Left kidney (tissue), 8 donors: ENCODE measurements at places on chromosomes 6 and 20.
A peak's percentile ranks its signal among the peaks of the same experiment; 100 is the strongest.

DNA sequence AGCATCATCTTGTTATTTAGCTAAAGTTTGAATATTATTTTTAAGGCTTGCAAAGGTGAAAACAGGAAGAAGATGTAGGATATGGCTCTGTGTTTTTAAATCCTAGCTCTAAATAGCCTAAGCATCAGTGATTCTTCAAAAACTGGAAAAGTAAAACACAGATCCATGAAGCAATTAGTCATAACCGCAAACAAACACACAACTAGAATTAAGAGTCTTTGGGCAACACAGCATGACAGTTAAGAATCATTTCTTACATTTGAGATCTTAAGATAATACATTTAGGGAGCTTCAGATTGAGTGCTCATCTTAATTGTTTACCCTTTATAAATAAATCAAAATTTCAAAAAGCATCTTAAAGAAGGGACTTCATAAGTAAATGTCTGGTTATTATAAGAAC lies 115.8 kb upstream of the MAP7 start:
- no peak for DNase-seq

GRCh38 chr6:42211726-42212125 lies 5.9 kb downstream of the MRPS10 start:
- DNase-seq, result no peak

- no peak for DNase-seq
These were observed 128.7 kb upstream of the ECI2 start for GRCh38 chr6:4264081-4264480.

DNA sequence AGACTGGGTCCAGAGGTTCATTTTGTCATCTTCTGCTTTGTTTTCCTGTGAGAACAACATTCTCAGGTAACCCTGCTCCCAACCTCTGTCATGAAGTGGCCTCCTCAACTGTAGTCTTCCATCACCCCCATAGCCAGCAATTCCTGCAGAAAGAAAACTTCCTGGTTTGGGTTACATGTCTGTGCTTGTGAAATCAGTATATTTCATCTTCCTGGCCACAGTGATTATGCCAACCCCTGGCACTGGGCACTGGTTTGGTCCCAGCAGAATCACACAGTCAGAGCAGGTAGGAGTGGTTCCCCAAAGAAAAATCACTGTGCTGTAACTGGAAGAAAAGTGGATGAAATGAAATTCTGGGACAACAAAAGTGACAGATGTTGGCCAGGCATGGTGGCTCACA lies 52.5 kb downstream of the CRYBG1 start:
- no peak for DNase-seq

DNA sequence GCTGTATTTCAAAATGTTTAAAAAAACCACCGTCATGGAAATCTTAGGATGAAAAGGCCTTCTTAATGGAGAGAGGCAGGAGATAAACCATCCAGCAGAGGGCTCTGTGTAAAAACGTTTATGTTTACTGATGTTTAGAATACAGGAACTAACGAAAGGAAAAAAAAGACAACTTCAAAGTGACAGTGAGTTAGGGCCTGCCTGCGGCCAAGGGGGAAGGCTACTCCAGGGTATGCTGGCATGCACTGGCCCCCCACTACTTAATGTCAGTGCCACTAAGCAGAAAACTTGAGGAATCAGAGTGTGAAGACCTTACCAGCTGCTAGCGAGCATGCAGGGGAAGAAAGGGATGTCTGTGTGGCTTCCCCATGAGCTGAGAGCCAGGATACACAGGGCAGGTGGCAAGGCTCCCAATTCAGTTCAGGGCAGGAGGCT lies 47.7 kb downstream of the AKAP7 start:
- DNase-seq, result peak; percentile 29

DNA sequence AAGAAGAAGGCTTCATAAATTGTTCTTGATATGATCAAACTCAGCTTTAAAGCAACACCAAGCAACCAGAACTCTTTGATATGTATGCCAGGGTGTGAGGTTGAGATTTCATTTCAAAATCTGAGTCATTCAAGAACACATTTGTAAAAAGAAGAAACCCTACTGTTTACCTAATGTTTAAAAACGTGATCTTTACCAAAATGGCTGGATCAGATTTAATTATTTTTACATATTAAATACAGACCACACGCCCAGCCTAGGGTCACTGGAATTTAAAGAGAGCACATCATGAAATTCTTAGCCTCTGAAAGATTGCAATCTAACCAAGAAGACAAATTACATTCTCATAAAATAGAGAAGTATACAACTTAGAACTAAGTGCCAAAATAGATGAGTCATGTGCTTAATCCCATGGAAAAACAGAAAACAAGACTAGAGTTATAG lies 206.8 kb upstream of the SMLR1 start:
- no peak for DNase-seq

DNA sequence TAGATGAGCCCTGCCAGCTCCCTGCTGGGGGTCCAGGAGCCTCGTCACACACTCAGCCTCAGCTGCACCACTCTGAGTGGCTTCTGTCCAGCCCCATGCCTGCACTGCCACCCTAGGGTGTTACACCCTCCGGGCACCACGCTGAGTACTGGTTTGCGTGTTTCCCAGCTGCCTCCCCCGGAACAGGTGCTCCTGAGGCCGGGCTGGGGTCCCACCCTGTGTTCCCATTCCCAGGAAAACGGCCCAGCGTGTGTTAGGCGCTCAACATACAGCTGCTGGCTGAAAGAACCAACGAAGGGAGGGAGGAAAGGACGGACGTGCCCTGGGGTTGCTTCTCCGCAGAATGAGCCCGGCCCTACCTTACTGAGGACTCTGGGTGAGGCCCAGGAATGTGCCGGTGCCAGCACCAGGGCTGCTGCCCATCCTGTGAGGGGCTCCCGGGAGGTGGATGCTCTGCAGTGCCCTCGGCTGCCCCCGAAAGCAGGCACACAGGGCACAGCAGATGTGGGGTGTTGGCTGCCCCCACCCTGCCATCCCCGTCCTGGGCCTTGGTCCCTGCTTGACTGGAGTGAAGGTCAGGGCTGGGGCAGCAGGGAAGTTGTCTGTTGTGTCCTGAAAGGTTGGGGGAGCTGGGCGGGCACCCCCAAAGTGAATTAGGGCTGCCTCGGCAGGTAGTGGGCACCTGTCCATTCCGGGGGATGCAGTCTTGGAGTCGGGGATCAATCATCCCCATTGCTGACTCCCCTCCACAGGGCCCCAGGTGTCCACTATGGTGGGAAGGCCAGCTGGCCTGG lies 16.3 kb downstream of the LAMA5 start:
- no peak for DNase-seq

- DNase-seq, result no peak
These were observed 394 bp downstream of the YIPF3 start for GRCh38 chr6:43516367-43516696.

- DNase-seq, result no peak
These were observed 95.4 kb upstream of the MRPS10 start for GRCh38 chr6:42313038-42313437.

DNA sequence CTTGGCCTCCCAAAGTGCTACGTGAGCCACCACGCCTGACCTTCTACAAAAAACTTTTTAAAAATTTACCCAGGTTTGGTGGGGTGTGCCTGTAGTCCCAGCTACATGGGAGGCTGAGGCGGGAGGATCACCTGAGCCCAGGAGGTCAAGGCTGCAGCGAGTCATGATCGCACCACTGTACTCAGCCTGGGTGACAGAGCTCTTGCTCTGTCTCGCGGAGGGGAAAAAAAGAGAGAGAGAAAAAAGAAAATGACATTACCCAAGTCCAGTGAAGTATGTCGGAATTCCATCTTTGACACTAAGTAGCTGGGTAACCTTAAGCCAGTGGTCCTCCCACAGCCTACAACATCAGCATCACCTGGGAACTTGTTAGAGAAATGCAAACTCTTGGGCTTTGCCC lies 18.8 kb upstream of the MAP1LC3A start:
- DNase-seq, result no peak

- no peak for DNase-seq
These were observed 51.8 kb upstream of the CCDC167 start for GRCh38 chr6:37551446-37551845.

DNA sequence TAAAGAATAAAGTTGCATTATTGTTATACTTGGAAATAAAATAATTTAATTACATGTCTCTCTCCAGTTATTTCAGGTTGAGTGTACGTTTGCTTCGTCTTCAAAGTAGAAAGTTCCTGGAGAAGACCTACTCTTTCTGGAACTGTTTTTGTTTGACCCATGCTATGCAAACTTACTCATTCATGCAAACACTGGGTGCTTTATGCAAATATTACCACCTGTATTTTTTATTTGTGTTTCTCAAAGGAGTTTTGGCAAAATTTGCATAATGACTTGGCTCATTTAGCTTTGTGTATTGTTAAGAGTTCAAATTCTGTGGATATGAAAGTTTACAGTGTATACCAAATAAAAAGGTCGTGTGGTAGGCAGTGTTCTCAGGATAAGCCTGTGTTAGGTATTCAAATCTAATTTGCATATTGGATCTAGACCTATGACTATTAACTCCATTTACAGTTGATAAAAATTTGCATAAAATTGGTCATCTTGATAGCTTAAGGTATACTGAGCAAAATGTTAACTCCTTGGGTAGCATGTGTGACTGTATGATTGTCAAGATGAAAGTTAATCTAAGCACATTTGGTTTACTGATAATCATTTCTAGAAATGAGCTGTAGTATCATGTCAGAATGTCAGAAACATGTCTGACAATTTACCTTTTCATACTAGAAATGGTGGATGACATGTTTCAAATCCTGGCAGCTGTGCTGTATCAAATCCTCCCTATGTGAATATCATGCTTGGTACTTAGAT lies 65.2 kb downstream of the CDKAL1 start:
- DNase-seq, result no peak

DNA sequence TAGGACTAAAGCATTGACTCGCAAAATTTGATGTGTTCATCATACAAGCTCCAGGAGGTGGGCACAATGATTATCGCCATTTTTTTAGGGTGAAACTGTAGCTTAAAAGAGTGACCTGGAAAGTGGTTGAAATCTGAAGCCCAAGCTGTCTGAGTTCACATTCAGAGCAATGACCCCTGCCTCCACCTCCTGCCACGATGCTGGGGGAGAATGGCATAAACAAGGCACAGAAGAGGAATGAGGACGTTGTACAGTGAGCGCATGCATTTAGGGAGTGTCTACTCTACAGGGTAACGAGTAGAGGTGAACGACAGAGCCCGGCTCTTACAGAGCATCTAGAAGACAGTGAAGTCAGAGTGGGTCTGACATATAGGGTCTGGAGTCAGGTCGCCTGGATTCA lies 37.2 kb downstream of the CNKSR3 start:
- no peak for DNase-seq

DNA sequence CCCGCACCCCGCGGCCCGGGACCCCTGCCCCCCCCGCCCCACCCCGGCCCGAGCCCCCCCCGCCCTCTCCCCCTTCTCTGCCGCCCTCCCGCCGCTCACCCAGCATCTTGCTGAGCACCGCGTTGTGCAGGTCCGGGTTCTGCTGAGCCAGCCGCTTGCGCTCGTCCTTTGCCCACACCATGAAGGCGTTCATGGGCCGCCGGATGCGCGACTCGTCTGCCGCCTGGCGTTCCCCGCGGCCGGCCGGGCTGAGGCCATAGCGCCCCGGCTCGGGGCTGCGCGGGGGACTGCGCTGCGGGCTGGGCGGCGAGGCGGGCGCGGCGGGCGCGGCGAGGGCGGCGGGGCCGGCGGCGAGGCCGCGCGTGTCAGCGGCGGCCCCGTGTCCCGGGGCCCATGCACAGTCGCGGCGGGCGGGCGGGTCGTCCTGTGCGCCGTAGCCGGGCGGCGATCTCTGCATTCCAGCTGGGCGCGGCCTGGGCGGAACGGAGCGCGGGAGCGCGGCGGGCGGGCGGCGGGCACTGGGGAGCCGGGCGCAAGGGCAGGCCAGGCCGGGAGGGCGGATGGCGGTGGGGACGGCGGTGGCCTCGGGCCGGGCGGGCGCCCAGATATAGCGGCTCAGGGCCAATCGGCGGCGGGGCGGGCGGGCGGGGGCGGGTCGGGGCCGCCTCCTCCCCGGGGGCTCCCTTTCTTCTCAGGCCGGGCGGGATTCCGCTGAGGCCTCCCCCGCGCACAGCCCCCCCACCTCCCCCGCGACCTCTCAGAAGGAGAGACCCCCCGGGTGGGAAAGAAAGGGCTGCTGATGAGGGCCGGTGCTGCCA lies at the start of gene SOX18:
Gene SOX18, minus strand, starts transcription at position 580 of the 818 bp plus-strand sequence. Its CDS starts 123 bp downstream, at position 457.
- DNase-seq, result no peak

DNA sequence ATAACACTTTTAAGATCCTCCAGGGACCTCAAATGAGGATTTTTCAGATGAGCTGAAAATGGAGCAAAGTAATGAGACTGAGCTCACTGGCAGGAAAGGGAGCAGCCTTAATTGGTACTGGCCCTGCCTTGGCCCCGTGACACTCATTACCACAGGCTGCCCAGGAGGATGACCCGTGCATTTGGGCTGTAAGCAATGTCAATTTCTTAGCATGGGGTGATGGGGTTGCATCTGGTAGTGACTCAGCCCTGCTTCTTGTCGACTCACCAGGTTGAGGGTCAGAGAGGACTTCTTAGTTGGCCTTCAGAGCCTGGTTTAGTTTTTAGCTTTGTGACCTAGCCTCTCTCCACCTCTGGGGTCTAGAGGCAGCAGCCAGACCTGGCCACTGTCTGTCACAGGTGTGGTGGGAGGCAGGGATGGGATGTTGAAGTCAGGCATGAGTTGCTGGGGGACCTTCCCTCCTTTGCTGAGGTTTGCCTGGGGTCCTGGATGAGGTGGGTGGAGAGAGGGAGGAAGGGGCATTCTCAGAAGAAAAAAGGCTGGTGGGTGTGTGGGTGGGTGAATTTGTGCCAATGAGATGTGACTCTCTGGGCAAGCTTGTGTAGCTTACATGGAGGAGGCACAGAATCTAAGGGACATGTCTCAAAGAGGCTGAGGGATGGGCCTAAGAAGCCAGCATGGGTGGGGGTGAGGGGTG lies 25.9 kb upstream of the EPB41L1 start:
- no peak for DNase-seq

GRCh38 chr20:43564993-43565757 lies 6.3 kb downstream of the SGK2 start:
- no peak for DNase-seq

DNA sequence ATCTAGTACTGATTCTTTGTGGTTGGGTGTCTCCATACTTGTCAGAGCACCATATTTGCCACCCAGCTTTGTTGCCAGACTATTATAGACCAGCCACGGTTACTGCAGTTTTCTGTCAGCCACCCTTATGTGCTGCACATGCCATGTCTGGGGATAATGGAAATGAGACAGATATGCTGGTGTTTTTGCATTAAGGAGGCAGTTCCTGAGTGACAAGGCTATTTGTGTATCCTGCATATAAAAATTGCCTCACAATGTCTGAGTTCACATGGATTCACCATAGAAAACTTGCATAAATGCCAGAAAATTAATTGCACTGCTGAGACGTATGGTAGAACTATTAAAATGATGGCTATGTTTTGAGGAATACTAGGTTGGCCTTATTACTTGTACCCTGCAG lies 51.8 kb downstream of the NKAIN2 start:
- DNase-seq, result no peak

DNA sequence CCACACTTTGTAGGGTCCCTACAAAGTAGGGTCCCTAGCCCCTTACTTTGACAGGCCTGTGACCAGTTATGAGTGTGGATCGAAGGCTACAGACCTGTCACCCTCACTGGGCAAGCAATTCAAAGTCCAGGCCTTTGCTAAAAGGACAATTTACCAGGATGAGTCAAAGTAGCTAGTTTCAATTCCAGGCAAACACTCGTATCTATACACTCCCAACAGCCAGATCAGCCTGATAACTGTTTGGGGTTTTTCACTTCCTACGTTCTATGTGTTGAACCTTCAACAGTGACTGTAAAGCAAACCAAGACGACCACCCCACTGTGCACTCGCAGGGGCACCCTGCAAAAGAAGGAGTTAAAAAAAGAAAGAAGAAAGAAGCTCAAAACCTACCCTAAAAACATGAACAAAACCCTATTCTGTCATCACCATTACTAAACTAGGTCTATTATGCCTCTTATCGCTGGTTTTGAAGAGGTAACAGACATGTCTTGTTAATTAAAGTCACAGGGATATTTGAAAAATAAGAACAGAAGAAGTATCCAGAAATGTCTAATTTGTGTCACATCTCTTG lies 3.2 kb downstream of the GFOD1 start:
- no peak for DNase-seq
